Activated CD8-positive, alpha-beta memory T cell treated with anti-CD3 and anti-CD28 coated beads for 48 hours (primary cell): ENCODE measurements at places on chromosomes 6 and 20.

DNA sequence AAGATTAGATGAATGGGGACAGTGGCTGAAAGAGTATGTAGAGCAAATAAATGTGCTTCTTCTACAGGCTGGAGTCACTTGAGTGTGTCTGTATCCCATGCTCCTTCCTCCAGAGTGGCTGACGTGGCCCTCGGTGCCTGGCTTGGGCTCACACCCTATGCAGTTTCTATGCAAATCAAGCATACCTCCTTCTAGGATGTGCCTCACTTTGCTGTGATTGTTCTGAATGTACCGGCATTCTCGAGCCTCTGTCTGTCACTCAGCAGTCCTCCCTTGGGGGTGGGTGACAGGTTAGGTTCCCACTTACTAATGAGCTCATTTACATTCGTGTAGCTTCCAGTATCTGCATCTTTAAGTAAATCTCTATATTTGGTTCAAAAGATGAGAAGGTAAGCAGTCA lies 55.1 kb upstream of the HDDC2 start:
- no peak for DNase-seq

GRCh38 chr6:138331984-138332383 lies 45.7 kb upstream of the SMIM28 start:
- DNase-seq, result no peak

DNA sequence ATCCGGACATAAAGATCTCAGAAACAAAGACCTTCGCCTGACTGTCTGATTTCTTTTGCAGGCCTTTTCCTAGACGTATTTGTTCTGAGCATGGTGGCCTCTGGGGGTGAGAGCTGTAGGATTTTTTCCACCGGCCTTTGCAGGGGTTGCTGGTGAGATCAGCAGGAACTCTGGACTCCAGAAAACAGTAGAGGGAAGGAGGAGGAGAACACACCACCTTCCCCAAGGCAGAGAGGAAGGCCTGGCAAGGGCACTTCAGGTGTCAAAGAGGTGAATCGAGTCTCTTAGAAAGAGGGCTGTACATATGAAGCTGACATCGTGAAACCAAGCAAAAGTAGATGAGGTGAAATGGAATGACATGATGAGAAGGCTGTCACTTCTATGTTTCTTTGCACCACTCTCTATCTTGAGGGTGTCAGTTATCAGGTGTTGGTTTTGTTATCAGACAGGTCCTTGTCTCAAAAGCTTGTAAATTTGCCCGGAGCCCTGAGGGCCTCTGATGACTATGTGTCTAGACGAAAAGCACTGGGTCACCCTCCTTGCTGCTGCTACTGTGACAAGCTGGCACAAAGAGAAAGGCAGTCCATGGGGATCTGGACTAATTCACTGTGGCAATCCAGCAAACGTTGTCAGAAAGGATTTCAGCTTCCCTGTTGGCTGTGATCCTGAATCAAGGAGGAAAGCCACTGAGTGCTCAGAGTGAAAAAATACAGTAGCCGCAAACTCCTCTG lies 91.3 kb upstream of the MAP3K7 start:
- no peak for DNase-seq

GRCh38 chr6:140256248-140256647 lies 881.8 kb upstream of the CITED2 start:
- DNase-seq, result no peak

DNA sequence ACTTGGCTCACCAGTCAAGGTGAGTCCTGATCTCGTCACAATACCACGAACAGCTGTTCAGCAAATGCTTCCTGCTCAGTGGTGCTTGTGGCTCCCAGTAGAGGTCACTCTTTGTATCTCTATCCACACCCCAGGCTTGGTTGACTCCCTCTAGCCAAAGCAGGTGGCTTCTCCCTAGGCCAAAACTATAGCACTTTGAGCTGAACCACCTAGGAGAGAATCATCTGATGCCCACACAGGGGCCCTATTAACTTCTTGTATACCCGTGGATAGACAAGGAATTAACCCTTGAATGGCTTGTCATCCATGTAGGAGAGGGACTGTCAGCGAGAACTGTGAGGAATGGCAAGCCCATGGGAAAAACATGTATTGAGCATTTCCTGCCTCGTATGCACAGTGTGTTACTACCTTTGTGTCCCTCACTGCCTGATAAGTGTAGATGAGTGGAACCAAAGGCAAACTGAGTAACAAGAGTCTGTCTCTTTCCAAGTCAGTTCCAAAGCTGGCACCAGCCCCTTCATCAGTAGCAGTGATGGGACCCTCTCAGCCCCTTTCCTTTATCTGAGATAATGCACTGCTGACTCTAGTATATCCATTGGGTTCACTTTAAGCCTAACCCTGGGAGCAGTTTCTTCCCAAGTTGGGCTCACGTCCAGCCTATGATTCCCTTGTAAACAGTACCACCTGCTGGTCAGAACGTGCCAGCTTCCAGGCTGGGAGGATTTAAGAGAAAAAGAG lies 42.5 kb downstream of the EIF2S2 start:
- DNase-seq, result no peak

DNA sequence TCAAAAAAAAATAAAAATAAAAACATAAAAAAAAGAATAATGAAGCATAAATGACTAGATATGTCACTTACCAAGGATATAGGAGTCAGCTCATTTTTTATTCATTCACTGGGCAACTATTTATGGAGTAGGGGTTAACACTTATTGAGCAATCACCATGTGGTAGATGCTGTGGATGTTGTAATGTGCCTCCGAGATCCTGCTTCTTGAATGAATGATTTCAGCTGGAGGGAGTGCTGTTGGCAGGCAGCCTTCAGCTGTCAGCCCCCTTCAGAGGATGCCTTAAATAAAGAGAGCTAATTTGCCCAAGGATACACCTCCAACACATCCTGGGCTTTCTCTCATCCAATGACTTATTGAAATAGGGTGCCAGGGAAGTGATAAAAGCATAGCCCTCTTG lies 229.5 kb upstream of the DTNBP1 start:
- DNase-seq, result no peak

DNA sequence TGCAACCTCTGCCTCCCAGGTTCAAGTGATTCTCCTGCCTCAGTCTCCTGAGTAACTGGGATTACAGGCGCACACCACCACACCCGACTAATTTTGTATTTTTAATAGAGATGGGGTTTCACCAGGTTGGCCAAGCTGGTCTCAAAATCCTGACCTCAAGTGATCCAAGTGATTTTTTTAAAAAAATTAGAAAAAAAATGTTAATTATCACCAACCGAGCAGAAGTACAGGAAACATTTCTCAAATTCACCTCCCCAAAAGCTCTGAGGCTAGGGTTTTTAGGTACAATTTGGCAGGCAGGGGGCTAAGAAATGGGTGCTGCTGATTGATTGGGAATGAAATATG lies 14.9 kb upstream of the SLC22A16 start:
- DNase-seq, result no peak

GRCh38 chr6:166433096-166433495 lies 50.4 kb upstream of the MPC1 start:
- no peak for DNase-seq

- DNase-seq, result no peak
Observed at GRCh38 chr20:4113615-4114603, 98.6 kb upstream of the RNF24 start.

DNA sequence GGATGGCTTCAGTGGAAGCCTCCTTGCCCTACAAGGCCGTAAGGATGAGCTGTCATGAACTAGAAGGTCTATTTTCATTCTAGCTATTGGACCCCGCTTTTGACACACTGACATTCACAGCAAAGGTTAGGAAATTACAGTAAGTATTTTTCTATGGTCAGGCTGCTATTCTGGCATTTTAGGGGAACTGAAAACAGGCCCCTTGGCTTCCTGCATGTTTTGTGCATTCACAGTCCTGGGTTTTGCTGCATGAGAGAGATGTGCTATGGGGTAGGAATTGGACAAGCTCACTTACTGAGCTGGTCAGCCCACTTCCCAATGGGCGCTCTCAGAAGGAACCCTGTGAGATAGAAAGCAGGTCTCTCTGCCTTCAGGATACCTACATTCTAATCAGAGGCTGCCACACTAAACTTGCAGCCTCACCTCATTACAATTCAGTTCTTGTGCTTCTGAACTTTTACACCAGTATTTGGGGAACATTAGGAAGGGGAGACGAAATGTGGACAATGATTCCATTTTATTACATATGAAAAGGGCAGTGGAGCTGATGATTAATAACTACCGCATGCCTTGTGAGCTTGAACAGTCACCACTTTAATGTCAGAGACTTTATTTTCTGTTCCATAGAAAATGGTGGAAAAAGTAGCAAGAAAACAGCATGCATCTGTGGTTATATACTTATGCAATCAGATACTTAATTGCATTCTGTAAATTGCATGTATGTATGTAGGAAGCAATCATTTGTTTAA lies 86.6 kb upstream of the TAB2 start:
- no peak for DNase-seq

DNA sequence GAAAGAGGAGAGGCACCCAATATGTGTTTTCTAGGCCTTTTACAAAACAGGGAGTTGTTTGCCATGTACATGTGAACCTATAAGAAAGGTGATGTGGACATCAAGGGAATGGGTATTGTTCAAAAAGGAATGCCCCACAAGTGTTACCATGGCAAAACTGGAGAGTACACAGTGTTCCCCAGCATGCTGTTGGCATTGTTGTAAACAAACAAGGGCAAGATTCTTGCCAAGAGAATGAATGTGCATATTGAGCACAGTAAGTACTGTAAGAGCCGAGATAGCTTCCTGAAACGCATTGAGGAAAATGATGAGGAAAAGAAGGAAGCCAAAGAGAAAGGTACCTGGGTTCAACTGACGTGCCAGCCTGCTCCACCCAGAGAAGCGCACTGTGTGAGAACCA lies 13.1 kb downstream of the QRSL1 start:
- DNase-seq, result no peak

DNA sequence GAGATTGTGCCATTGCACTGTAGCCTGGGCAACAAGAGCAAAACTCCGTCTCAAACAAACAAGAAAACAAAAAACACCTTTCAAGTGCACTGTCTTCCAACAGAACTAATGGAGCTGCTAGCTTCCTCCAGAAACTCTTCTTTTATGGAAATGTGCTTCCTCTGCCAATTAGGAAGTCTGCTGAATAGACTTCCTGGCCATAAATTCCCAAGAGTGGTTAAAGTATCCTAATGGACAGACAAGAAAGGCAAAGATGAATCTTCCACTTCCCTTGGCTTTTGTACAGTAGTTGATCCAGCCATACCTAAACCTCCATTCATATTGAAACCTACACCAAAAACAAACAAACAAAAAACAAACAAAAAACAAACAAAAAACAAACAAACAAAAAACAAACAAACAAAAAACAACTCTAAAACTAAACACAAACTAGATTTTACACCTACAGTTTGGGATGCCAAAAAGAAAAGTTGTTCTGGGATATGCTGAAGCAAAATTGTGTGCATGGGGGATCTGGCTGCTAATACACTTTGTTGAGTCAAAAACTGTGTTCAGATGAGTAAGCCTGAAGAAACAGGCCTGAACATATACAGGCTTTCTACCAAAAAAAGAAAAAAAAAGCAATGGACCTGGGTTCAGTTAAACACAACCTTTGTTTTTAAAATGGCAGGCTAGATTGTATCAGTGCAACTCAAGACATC lies 59.8 kb upstream of the CARMIL1 start:
- no peak for DNase-seq

- DNase-seq, result no peak
Observed at GRCh38 chr20:8400486-8400885, 268.4 kb downstream of the PLCB1 start.

DNA sequence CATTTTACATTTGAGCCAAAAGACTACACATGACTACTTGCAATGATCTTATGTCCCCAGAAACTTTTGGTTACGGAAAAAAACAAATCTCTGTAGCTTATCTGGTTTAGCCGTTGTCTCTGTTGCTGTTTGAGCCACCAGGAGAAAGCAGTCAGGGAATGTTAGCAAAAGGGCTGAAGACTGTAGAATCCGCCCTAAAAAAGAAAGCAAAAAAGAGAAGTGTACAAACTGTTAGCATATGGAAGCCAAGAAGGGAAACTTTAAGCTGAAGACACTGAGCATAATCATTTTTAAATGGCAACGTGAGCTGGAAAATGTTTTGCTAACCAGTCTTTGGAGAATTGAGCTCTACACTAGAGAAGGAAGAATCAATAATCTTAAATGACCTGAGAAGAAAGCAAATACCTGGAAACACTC lies 69.9 kb upstream of the MYLIP start:
- DNase-seq, result no peak

DNA sequence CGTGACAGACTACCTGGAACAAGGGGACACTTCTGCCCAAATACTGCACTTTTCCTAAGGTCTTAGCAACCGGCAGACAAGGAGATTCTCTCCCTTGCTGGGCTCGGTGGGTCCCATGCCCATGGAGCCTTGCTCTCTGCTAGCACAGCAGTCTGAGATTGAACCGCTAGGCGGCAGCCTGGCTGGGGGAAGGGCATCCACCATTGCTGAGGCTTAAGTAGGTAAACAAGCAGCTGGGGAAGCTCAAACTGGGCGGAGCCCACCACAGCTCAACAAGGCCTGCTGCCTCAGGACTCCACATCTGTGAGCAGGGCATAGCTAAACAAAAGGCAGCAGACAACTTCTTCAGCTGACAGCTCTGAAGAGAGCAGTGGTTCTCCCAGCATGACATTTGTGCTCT lies 87.8 kb upstream of the ASCC3 start:
- DNase-seq, result no peak

GRCh38 chr20:58742668-58743566 lies 50.3 kb downstream of the NPEPL1 start:
- no peak for DNase-seq

- no peak for DNase-seq
Observed at GRCh38 chr20:47088335-47088734, 193.7 kb downstream of the EYA2 start.
